Activated gamma-delta T cell (primary cell): ENCODE measurements at places on chromosomes 13 and 19.

DNA sequence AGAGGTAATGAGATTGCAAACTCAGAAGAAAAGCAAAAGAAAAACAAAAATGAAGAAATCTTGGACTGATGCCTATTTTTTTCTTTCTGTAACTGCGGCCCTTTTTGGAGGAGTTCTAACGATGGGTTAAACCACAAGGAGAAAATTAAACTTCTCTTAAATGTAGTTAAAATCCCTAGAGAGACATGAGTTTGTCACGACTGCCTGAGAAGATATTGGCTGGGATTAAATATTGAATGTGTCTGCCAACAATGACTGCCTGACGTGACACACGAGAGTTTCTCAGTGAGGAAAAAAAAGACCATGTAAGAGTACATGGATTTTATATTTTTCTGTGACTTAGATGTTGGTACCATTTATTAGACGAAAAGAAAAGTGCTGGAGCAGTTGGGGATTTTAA, 1013.4 kb downstream of the PCDH9 start:
- no peak for DNase-seq

DNA sequence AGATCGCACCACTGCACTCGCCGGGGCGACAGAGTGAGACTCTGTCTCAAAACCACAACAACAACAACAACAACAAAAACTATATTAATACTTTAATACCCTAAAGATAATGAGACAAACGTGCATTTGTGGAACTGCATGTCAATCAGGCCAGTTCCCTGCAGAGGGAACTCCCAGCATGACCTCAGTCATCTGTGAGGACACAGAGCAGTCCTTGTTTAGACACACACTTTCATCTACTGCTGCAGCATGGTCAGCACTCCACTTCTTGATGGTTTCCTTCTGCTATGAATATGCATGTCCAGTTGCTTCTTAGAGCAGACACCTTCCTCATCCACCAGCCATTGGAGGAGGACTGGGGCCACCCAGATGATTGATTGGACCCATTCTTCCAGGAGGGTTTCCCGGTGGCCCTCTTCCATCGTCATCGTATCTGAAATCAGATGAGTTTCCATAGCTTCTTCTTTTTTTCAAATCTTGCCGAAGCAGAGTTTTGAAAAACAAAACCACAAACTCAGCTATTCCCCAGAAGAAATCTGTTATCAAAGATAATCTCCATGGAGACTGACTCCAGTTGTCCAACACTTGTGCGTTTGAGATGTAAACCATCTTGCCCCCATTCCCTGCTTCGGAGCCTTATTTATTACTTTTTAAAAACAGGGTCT, 26.5 kb downstream of the ZNF607 start:
- DNase-seq = no peak

GRCh38 chr13:101397742-101398141, 18.6 kb downstream of the NALCN start:
- DNase-seq = no peak

DNA sequence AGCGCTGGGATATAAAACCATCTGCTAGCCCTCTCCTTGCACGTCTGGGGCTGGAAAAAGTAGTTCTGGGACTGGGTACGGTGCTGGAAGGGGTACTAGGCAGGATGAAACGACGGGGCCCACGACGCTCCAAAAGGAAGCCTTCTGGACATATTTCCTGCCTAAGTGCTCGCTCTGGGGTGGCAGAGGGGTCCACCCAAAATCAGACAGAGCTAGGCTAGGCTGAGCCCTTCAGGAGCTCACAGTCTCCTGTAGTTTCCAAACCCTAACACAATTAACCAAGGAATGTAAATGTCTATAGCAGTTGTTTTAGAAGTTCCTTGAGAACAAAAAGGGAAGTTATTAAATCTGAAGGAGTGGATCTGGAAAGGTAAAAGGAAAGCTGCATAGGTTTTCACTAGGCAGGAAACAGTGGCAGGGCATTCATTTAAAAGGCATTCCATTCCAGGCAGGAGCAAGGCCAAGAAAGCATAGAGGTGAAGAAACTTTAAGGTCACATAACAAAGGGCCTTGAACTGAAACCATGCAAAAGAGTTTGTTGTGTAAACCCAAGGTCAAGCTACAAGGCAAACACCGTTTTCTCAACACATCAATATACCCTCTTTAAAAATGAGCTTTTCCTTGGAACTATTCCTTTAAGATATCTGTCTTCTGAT, 634 bp upstream of the DIAPH3 start:
- no peak for DNase-seq

- DNase-seq = peak; percentile 42
Observed at GRCh38 chr19:48390188-48391099, 907 bp downstream of the KDELR1 start.

- DNase-seq = no peak
Observed at GRCh38 chr19:41868120-41868988, 8.3 kb downstream of the RPS19 start.

GRCh38 chr13:31887286-31887685, 144.3 kb upstream of the FRY start:
- no peak for DNase-seq

GRCh38 chr13:20840568-20840967, 62.0 kb downstream of the XPO4 start:
- no peak for DNase-seq

DNA sequence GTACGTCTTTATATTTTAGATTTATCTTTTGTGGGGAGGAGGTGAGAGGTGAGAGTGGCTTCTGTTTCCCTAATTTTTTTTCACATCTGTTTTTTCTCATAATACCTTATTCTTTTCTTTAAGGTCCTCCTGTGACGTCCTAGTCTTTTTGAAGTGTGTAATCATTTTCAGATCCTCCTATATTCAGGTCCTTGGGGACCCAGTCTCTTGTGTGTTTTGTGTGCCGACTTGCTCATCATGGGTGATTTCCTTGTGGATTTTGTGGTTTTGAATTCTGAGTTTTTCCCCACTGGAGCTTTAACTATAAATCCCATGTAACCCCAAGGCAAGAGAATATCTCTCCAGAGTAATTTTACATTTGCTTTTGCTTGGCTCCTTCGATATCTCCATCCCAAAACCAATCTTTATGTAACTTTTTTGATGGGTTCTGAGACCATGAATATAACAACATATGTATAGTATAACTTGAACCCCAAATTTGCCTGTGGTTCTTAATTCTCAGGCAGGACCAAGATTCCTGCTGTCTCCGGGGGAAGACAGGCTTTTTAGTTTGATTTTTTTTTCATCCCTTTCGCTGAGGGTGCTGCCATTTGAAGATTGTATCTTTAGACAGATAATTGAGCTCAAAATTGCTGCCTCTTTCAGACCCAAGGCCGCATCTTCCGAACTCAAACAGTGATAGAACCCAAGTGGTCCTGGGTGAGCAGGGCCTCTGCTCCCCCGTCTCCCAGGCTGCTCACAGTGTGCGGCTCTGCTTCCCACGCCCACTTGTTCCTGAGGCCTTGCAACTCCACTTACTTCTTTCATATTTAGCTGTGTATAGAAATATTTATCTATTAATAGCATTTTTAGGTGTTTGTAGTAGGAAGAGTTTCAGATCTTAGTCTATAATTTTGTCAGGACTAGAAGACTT, 59.1 kb upstream of the GPR183 start:
- DNase-seq = no peak

DNA sequence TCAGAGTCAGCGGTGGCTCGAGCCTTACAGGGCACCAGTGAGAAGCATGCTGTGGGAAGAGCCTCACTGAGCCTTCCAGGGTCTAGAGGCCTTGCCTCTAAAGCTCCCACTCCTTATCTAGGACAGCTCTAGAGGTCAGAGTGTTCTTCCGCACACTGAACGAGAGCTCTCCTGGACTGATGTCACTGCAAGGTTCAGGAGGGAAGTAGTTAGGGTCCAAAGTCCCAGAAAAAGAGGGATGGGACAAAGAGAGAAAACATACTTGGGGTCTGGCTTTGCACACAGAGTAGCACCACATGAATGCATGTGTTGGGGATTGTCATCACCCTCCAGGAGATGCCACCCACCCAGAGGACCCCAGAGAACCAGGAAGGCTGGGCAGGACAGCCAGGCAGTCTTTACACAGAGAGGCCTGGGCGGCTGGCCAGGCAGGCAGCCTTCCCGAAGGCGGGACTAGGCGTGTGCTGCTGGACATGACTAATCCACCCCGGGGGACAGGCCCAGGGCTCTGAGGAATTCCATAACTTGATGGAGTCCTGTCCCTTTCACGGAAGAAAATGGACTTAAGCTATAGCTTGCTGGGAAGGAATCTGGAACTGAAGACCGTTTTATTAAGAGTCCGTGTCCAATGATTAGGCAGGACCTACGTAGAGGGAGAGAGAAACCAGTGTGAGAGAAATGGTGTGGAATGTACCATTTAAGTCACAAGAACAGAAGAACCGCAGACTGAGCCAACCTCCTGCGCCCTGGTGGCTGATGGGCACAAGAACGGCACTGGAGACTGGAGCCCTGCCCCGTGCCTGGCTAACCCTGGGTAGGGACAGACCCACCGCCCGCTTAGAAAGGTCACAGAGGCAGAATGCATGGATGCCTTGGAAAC, 16.6 kb upstream of the EPHX3 start:
- DNase-seq = no peak

GRCh38 chr13:109204657-109205056, 575.2 kb downstream of the MYO16 start:
- no peak for DNase-seq

DNA sequence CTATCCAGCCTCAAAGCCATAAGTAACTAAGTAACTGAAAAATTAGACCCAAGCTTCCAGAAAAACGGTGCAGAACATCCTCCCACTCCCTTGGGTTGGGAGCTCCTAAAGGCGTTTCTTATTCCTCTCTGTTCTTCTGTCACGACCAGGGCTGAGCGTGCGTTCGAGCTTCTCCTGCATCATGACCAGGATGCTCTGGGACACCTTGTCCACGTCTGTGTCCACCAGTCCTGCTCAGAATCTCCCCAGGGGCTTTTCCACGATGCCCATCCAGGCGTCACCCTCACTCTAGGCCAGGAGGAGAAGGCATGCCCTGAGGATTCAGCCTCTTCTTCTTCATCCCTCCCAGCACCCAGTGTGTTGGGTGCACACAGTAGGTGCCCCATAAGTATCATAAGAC, 37.8 kb upstream of the GAS6 start:
- no peak for DNase-seq

DNA sequence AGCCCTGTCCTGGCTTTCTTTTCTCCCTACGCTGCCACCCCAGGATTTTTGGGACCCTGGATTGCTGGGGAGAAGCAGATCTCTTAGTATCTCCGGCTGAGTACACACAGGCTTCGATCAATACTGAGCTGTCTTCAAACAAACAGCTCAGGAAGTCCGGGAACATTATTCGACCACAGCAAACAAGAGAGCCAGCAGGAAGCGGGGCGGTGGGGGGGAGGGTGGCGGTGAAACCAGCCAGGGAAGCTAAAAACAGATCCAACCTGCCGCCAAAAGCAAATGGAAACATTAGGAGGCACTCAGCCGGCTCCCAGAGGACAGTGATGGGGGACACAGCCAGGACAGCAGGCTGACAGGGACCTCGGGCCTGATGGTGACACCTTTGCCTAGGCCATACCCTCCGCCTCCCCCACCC, 12.2 kb upstream of the BCAM start:
- no peak for DNase-seq

DNA sequence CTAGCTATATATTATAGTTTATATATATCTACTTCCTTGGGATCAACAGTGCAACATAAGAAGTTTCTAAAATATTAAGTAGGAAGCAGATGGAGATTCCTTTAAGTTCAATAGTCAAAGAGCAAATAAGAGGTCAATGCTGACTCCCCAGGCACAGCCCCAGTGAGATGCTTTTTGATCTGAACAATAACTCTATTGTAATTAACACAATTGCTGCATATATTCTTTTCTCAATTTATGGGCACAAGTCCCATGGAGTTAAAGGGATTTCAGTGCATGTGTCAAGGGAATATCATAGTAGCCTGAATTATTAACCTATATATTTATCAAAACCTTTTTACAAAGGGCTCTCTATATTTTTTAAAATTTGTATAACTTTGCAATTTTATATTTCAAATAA, 180.8 kb downstream of the SPRY2 start:
- no peak for DNase-seq

GRCh38 chr19:50717891-50718254, 1.7 kb downstream of the SHANK1 start:
- DNase-seq = no peak

DNA sequence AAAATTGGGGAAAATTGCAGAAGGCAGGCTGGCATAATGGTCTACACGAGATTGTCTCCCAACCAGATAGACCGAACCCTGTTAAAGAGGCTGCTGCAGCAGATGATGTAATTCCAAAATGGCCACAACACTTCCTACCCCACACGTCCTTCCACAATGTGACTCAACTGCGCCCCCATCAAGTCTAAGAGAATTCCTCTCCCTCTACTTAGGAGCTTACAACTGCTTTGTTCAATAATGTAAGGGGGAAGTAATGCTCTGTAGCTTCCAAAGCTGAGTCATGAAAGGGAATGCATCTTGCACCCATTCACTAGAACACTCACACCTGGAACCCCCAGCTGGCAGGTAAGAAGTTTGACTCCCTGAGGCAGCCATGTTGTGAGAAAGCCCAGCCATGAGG, 117.8 kb upstream of the IRS2 start:
- DNase-seq = no peak

GRCh38 chr13:51804295-51805172, 571 bp upstream of the DHRS12 start:
- DNase-seq = no peak

DNA sequence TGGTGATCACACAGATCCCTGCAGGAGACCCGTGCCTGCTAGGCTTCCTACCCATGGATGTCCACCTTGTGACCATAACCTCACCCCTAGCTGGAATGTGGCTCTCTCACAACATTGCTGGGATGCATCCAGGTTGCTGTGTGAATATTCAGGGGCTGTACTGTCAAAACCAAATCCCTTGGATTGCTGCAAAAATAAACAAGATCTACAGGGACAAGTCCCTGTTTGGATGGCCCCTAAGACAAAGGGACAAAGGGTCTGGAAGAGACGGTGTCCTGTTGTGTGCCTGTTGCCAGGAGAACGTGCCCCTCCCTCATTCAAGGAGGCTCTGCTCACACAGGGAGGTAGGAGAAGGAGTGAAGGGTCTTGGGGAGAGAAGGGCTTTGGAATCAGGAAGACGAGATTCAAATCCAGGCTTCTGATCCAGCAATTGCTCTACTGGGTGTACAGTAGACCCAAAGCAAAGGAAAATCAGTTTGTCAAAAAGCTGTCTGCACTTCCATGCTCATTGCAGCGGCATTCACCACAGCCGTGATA, 89.2 kb upstream of the WASF3 start:
- no peak for DNase-seq

DNA sequence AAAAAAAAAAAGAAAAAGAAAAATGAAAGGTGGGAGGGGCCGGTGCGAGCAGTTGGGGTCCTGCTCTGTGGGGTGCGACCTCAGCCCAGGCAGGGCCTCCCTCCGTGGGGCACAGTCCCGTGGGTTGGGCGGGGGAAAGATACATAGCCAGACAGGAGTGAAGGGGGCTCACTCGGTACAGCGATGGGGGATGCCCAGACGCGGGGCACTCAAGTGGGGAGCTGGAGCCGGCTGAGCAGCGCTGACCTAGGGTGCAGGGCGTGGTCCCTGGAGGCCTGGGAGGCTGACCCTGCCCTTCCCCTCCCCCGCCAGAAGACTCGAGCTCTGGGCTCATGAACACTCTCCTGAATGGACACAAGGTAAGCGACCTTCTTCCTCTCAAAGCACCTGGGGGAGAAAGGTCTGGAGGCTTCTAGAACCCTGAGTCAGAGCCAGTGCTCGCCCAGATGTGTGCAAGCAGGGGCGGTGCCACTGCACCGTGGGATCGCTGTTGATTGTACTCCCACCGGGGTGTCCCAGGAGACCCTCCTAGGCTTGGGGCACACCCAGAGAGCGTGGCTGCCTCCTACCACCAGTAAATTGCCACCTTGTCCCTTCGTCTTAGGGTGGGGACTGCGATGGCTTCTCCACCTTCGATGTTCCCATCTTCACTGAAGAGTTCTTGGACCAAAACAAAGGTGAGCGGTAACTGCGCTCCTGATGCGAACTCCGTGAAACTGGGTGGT, 3.4 kb downstream of the HMG20B start:
- no peak for DNase-seq
